EH (cell line): ENCODE measurements at places on chromosomes 5 and 9.

DNA sequence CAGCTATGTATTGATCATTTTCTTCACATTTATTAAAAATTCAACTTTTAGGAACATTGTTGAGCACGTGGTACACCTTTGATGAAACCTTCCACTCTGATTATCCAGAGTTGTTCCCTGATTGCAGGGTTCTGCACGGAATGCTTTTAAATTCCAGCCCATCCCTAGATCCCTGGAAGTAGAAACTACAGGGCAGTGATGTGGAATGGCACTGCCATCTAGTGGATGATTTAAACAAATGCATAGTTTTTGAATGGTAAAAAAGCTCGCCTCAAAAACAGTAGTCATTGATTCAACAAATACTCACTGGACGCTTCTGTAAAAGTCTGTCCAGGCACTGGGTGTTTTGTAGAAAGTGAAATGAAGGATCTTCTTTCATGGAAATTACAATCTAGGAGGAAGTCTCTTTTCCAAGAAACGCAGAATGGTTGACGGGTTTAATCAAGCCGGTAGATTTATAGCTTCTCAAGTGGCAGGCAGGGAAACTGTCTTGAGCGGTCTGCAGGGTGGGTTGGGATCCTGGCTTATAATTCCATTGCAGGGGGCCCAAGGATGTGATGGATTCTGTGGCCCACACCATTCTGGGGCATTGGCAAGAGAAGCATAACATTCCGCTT is 118.4 kb downstream of the ARHGAP26 start:
- DNase-seq, result peak; percentile 75

DNA sequence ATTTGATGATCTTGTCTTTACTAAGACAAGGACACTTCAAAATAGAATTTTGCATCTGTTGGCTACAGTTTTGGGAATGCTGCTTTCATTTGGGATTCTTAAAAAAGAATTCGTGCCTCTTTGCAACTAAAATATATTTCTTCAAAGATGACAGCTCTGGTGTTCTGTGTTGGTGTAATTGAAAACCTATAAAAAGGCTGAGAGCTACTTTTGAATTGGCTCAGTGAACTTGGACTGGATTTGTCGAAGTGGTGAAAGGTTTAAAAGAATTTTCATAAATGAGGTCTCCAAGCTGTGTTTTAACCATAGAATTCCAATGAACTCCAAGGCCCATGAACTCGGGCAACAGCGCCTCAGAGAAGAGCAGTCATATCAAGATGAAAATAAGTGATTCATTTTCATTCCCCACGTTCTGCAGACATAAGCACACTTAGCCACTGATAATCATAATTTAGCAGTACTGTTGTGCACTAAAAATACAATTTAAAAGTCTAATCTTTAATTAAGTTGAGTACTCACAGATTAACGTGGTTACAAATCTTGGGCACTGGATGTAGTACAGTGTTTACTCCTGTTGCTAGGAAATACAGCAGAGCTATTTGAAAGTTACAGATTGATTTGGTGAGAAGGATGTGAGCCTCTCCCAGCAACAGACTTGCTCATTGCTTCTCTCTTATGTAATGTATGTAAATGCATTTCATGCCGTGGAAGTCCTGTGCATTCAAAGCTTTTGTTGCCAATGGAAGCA is 10.9 kb downstream of the SNCAIP start:
- DNase-seq, result no peak

- no peak for DNase-seq
Observed at GRCh38 chr5:93454896-93455295, 126.1 kb downstream of the NR2F1-AS1 start.

GRCh38 chr9:93678199-93679019 is 102.0 kb downstream of the PHF2 start:
- no peak for DNase-seq

DNA sequence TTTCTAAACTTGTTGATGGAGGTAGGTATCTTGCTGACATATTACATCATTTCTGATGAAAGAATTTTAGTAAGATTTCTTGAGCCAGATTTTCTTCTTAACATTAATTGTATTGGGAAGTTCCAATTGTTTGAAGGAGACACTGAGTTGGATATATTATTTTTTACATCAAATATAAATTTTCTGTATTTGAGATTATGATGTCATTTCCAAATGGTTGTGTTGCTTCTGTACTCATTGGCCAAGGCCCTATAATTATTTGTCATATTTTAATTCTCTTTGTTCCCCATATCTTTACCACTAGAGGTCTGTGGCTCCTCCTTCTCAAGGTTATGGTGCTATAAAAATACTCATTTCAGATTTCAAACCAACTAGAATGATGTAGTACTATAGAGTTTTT is 53.4 kb downstream of the ITGA1 start:
- no peak for DNase-seq
